ENCODE measurements at places on chromosomes 1 and 21.

DNA sequence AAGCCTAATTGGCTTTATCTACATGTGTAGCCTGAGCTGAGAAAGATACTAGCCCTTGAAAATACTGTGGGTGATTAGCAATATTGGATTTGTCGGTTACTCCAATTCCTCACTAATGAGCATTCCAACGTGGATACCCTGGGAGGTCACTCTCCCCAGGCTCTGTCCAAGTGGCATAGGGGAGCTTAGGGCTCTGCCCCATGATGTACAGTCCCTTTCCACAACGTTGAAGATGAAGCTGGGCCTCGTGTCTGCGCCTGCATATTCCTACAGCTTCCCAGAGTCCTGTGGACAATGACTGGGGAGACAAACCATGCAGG, 2.6 kb downstream of the RCC1 start:
- no peak for DNase-seq

GRCh38 chr1:212413902-212414327, 771 bp downstream of the PACC1 start:
- DNase-seq, result no peak

- DNase-seq, result no peak
These were observed 14.1 kb downstream of the DYRK1A start for GRCh38 chr21:37380349-37381323.

- DNase-seq, result no peak
These were observed 11.7 kb upstream of the WNT4 start for GRCh38 chr1:22154626-22155025.

DNA sequence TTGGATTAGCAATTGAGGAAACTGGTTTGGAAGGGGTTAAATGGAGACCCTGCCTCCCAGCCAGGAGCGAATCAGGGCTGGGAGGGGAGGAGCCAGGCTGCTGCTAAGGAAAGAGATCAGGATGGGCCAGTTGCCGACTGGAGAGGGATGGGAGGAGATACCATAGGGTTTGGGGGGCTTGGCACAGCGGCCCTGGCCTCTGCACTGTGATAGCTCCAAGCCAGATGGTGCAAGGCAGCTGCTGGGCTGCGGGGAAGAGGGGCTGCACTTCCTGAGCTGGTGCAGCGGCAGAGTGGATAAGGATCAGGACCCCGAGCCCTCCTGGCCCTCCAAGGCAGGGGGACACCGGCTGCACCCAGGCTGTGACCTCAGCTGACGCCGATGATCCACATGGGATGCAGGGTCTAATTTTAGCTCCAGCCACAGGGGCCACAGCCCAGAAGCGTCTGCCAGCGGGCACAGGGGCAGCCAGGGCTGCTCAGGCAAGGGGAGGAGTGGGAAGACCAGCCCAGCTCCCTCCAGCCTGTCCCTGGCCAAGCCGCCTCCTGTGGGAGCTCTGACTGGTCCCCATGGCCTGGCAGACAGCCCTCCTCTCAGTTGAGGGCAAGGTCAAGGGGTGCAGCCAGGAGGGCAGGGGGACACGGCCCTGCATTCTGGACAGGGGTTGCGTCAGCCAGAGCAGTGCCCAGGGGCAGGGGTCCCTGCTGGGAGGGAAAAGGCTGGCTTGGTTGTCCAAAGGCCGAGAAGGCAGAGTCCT, at the start of gene EXTL1:
TSS of gene EXTL1 (plus strand) at position 129 of the 757 bp plus-strand sequence. CDS start 872 bp downstream, outside the sequence.
- DNase-seq, result no peak

DNA sequence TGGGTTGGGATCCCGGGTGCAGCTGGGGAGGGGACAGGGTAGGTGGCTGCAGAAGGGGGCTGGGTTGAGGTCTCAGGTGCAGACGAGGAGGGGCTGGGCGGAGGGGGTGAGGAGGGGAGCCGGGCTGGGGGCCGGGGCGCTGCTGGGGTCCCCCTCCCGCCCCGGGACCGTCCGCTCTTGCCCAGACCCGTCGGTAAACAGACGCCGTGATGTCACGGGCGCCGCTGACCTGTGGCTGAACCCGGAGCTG, 22.3 kb downstream of the DHRS3 start:
- DNase-seq, result no peak

DNA sequence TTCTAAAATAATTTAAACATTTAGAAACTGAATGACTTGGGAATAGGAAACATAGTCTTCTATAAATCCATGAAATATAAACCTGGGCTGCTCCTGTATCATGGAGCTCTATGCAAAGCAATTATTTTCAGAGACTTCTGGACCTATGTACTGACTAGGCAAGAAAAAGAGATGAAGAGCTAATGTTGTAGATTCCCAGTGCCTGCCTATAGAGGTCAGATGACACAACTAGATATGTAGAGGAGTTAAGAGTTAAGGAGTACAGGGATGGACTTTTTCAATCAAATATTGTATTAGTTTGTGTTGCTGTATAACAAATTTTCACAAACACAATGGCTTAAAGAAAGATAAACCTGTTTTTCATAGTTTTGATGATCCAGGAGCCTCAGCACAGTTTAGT, 1434.5 kb downstream of the KCNT2 start:
- DNase-seq, result no peak

DNA sequence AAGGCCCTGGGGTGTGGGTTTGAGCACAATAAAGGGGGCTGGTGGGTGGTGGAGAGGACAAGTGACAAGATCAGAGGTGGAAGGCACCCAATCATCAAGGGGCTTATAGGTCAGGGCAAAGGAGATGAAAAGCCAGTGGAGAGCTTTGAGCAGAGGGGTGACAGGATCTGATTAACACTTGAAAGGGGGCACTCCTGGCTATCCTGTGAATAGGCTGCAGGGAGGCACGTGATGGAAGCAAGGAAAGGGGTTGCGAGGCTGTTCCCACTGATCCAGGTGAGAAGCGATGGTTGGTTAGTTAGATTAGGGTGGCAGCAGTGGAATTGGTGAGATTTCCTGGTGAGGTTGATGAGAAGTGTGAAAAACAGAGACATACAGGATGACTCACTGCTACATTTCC, 80.6 kb downstream of the WLS start:
- DNase-seq, result no peak

DNA sequence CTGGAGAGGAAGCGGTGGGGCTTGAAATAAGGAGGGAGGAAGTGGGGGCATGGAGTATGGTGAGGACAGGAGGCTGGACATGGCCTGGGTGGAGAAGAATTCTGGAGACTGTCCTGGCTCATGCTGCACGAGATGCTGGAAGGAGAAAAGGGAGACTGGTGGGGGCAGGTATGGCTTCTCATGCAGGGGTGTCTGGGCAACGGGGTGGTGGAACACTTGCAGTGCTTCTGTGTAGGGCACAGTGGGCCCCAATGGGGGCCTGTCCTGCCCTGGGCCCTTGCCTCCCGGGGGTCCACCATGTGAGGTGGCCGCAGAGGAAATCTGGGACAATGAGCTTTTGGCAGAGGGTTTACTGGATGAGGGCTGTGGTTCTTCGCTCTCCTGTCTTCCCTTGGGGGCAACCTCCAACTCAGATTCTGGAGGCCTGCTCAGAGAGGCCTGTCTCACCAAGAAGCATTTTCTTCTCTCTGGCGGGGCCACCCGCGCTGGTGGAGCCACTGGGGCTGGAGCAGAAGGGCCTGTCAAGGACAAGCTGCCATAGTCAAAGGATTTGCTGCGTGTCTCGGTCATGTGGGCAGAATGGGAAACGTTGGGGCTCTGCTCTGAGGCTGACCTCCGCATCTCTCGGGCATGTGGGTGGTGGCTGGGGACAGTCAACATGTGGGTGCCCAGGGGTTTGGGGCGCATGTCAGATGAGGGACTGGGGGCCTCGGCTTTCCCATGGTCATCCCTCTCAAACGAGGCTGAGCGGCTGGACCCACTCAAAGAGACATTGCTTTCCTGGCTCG, 96.9 kb upstream of the EDN2 start:
- DNase-seq, result no peak

- no peak for DNase-seq
These were observed 898 bp upstream of the PTGS2 start for GRCh38 chr1:186681121-186681520.

Data from stimulated activated CD8-positive, alpha-beta memory T cell treated with anti-CD3 and anti-CD28 coated beads, Interleukin-7, amount 100 ng/mL, for 1 hour (primary cell).